ENCODE measurements at places on chromosomes 6 and 20.

- peak; percentile 60 for DNase-seq
These were observed 41.8 kb downstream of the FARS2 start for GRCh38 chr6:5302995-5303622.

- DNase-seq = no peak
These were observed 16.9 kb upstream of the MTG2 start for GRCh38 chr20:62165762-62166399.

DNA sequence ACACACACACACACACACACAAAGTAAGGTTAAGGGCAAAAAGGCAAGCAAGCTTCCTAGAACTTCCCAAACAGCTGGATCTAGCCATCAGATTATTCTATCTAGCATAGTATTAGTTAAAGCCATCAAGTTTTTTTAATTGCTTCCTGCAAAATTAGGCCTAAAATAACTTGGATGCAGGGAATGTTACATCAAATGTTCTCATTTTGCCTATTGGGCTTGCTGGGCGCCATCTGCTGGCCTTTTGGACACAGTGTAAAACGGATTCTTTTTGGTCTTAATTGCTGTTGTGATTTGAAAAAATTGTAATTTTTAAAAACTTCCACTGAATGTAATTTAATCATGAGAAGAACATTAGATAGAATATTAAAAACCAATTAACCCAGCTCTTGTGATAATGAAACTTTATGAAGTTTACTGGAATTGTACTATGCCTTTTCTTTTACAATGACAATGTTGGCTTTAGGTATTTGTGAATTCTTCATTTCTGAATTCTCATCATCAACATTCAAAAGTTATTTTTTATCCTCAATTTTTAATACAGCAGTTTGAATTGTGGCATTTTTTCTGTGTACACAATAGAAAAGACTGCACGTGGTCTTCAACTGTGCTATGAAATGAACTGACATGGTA, 6.8 kb downstream of the MKKS start:
- peak; percentile 31 for DNase-seq

DNA sequence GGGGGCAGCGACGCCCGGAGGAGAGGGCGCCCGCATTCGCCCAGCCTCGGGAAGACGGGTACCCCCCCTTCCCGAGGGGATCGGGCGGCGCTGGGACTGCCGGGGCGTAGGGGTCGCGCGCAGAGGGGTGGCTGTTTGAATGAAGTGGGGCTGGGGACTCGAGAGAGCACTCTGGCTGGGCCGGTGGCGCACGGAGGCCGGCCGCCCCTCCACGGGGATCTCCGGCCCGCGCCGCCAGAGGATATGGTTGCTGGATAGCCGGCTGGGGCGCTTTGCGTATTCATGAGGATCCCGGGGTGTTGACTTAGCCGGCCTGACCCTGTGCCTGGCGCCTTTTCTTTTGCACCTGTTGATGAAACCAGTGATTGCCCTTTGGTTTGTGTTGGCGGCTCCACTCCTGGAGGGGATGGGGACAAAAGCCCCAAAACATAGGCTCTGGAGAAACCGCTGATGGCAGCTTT, 469 bp downstream of the SYNJ2 start:
- no peak for DNase-seq

DNA sequence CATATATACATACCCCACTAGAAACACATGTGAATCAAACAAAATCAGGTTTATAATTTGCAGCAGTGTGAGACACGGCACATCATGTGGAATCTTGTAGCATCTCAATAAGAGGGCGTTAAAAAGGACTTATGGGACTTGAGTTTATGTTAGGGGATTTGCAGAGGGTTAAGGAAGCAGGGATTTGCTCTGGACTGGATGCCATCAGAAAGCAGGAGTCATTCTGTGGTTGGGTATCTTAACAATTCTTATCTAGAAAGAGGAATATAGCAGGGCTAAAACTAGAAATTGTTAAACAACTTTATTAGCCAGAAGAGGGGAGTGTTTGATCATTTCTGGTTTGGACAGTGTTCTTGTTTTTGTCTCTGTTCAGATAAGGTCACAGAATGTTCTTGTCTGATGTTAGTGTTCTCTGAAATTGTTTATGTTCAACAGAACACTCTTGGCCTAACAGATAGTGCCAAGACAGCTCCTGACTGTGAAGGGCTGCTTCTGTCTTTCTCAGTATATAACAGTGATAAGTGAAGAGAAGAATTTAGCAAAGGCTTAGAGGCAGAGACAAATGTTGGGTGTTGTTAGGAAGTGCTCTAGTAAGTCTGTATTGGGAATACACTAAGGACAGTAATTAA, 39.2 kb downstream of the LIN28B start:
- DNase-seq = no peak

GRCh38 chr6:3026791-3027626, 27.3 kb downstream of the NQO2 start:
- peak; percentile 48 for DNase-seq

DNA sequence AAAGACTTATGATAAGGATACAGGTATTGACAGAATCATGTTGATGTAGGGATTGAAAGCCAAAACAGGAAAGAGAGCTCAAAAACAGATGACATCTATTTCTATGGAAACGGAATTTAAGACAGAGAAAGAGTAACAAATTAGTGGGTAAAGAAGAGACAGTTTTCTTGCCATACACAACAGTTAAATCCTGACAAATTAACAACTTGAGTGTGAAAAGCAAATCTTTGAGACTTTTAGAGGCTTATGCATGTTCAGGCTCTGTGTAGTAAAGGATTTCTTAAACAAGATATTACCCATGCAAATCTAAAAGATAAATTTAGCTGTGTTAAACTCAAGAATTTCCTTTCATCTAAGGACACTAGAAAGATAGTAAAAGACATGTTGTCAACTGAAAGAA, 68.5 kb downstream of the SLC22A1 start:
- DNase-seq = no peak

DNA sequence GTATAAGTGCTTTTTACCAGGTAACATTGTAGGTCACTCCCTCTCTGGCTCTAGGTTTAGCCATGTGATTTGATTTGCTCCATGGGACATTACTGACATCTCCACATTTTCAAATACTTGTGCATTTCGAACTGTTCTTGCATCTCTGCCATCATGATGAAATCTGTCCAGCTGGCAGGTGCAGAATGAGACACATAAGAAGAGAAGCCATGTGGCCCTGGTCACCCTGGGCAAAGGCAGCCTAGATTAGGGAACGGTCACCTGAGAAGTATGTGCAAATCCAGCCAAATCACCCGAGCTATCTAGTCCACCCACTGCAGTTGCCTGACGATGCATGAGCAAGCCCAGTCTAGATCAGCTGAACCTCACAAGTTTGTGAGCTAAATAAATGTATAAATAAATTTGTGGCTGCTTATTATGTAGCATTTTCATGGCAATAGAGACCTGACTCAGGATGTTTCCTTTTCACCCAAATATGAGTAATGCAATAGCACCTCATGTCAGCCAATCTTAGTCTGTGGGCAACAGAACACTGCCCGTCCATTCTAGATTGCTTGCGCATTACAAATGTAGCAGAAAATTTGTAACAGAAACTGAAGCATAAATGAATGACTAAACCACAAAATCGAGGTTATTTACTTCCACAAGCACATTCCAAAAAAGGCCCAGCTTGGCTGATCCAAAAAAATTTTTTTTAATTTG, 115.2 kb downstream of the PAK5 start:
- no peak for DNase-seq

DNA sequence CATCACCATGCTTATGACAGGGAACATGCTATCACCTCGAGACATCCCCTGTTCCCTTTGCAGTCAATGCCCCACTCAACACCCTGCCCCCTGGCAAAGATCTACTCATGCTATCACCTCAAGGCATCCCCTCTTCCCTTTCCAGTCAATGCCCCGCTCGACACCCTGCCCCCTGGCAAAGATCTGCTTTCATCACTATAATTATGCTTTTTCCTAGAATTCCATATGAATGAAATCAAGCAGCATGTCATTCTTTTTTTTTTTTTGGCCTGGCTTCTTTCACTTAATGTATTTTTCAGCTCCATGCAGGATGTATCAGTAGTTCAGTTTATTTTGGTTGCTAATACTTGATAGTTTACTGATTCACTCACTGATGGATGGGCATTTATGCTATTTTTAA, 554.9 kb downstream of the CDH26 start:
- DNase-seq = no peak

- DNase-seq = no peak
These were observed 32.9 kb downstream of the FRK start for GRCh38 chr6:116027801-116028200.

GRCh38 chr20:57207251-57207650, 59.2 kb downstream of the BMP7 start:
- no peak for DNase-seq

- DNase-seq = no peak
These were observed 11.6 kb upstream of the NQO2 start for GRCh38 chr6:2988094-2988425.

DNA sequence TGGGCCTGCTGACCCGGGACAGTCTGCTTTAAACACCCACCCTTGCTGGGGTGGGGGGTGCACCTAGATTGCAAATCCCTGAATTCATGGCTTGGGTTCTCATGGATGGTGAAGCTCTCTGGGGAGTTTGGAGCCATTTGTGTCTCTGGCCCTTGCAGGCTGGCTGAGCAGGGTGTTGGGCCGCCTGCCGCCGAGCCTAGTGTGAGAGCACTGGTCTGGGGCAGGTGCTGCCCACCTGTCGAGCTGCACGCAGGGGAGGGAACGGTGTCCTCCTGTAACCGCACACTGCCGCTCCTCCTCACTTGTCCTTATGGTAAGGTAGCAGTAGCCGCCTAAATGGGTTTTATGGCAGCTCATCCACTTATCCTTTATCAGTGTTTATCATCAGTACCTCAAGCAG, 143.9 kb downstream of the DTNBP1 start:
- DNase-seq = no peak

DNA sequence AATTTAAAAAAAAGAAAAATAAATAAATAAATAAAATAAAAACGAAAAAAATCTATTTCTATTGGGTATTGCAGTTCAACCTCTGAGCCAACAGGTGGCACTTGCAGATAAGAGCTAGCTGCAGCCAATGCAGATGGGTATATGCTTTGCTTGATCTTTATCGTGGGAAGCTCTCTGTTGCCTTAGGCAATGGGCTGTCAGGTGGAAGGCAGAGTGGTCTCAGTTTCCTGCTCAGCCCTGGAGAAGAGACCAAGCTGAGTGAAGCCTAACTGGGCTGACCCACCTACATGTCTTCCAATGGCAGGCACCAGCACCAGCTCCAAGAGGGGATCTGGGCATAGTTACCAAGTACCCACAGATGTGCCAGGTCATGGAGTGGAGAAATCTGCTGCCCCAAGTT, 95.0 kb downstream of the AK9 start:
- no peak for DNase-seq

DNA sequence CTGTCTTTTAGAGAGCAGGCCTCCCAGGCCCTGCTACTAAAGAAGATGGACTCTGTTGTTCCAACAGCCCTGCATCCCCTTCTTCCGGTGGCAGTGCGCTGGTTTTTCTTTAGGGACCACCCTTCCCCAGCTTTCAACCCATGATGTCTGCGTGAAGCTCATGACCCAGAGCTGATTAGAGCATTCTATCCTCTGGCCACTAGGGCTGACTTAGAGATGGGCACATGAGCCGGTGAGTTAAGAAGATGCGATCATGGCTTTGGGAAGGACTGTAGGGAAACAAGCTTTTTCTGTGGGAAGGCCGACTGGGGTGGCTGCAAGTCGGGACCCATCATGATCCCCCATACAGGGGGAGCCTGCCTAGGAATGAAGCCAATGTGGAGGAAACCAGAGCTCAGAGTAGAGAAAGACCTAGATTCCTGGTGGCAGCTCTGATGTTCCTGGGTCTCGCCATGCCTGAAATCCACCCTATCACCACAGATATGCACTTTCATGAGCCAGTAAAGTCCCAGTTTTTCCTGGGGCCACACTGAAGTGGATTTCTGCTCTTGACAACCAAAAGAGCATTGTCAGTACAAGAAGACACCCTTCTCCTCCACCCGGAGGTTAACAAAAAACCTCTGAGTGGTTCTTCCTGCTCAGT, 29.1 kb upstream of the STX16 start:
- DNase-seq = no peak

DNA sequence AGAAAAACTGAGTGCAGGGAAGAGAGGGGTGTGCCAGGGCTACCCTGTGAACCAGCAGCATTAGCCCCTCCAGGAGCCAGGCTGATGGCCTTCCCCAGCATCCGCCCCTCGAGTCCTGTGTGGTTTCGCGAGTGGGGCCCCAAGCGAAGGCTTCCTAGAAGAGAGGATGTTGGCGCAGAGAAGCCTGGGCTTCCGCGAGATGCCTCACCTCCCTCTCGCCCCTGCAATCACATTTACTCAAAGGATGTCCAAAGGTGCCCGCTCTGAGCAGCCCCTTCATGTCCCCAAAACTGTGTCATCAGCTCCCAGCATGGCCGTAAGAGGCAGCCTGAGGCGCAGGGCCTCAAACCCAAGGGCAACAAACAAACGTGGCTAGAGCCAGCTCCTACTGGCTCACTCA, 111.7 kb downstream of the PREX1 start:
- peak; percentile 58 for DNase-seq

- DNase-seq = no peak
These were observed 616 bp downstream of the CHMP4B start for GRCh38 chr20:33811776-33812151.

- DNase-seq = no peak
These were observed 35.7 kb downstream of the UBR2 start for GRCh38 chr6:42599558-42599957.

- DNase-seq = no peak
These were observed 60.5 kb downstream of the DST start for GRCh38 chr6:56582236-56582635.

DNA sequence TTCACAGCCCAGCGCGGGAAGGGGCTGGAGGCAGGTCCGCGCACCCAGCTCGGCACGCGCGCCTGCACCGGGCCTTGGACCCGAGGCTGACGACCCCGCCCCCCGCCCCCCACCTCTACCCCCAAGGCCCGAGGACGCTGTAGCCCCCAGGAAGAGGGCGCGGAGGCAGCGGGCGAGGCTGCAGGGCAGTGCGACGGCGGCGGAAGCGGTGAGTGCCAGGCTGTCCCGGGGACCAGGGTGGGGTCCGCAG, 1.2 kb downstream of the LIME1 start:
- DNase-seq = no peak

DNA sequence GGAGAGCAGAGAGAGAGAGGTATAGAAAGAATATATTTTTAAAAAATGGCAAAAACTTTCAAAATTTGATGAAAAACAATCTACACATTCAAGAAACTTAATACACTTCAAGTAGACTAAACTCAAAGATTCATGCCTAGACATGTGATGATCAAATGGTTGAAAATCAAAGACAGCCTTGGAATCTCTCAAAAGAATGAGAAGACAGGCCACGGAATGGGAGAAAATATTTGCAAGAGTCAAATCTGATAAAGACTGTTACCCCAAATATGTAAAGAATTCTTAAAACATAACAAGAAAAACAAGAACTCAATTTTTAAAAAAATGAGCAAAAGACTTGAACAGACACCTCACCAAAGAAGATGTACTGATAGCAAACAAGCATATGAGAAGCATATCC, 49.7 kb downstream of the THEMIS start:
- DNase-seq = no peak
